Uterine smooth muscle cell (primary cell): ENCODE measurements at places on chromosomes 2 and 18. TPM values are rescaled to one million over a fixed set of nuclear protein-coding genes. Genes with fewer than 3 reads are reported as not detected.

OR6B2 gene
- not detected in 2 replicates for total RNA-seq

EMILIN1 gene
- 196 and 328 TPM in 2 replicates for total RNA-seq

KANSL3 gene
- 47.0 and 47.5 TPM in 2 replicates for total RNA-seq

TMEM200C gene
- 0.11 and 0.12 TPM in 2 replicates for total RNA-seq

TANC1 gene
- 12.4 and 27.7 TPM in 2 replicates for total RNA-seq

SULT1C4 gene
- total RNA-seq: 0.75 TPM in 1 of 2 replicates, not detected in the other

POTEC gene
- total RNA-seq: not detected in 2 replicates

CTAGE1 gene
- total RNA-seq: not detected in 2 replicates

LYG2 gene
- total RNA-seq: not detected in 2 replicates

KLHL41 gene
- 0.33 and 0.50 TPM in 2 replicates for total RNA-seq

MZT2A gene
- total RNA-seq: 71.1 and 123 TPM in 2 replicates

HADHA gene
- total RNA-seq: 159 and 176 TPM in 2 replicates

CYRIA gene
- total RNA-seq: 8.7 and 18.1 TPM in 2 replicates

KCNIP3 gene
- total RNA-seq: 4.2 and 4.9 TPM in 2 replicates

GRHL1 gene
- under 0.01 and 0.37 TPM in 2 replicates for total RNA-seq

PLB1 gene
- 1.9 and 3.1 TPM in 2 replicates for total RNA-seq

DSC2 gene
- total RNA-seq: under 0.01 TPM in 1 of 2 replicates, not detected in the other

ZCCHC2 gene
- 5.6 and 8.2 TPM in 2 replicates for total RNA-seq

NT5DC4 gene
- 0.11 TPM in 1 of 2 replicates, not detected in the other for total RNA-seq

AQP12B gene
- not detected in 2 replicates for total RNA-seq

DNAH7 gene
- 0.77 and 1.4 TPM in 2 replicates for total RNA-seq

SH3RF3 gene
- 2.1 and 4.7 TPM in 2 replicates for total RNA-seq

LCT gene
- under 0.01 TPM in 2 replicates for total RNA-seq

AFF3 gene
- total RNA-seq: 2.1 and 3.1 TPM in 2 replicates

MEX3C gene
- 35.4 and 52.4 TPM in 2 replicates for total RNA-seq

PROKR1 gene
- total RNA-seq: not detected in 2 replicates

CRYGC gene
- not detected in 2 replicates for total RNA-seq

CD28 gene
- not detected in 2 replicates for total RNA-seq

CHN1 gene
- 5.4 and 10.8 TPM in 2 replicates for total RNA-seq
